ENCODE measurements at places on chromosomes 6 and 20.

DNA sequence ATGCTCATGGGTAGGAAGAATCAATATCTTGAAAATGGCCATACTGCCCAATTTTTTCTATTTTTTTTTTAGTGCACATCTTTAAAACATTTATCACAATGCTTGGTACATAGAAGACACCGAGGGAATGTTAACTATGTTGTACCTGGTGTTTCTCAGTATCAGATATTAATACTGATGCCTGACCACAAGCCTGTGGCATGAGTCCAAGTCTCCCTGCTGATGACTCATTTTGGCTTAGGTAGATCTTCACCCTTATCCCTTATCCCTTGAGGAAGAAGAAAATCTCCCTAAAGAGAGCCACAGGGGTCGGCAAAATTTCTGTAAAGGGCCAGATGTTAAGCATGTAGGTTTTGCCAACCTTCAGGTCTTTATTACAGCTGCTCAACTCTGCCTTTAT is 14.5 kb downstream of the CD109 start:
- DNase-seq: no peak

DNA sequence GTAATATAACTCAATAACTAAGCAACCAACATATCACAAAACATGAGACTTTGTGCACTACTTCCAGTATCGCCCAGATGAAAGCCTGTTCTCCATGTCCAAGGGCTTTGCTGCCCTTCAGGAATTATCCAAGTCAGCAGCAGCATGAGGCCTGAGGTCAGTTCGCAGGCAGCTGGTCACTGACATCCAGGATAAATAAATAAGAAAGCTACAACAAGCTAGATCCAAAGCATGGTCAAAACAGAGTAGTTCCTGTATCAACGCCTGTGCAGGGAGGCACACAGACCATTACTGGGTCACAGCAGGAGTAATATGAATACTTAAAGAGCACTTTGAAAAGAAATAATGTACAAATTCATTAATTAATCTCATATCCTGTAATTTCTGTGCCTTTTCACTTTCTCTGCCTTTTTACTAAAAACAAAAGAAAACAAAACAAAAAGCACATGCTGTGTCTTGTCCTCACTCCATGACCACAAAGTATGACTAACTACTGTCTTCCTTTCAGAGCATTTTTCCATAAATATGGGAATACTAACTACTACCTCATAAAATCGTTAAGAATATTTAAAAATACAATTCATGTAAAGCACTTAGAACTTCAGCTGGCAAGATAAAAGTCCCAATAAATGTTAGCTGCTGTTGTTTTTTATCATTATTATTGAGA is 374.9 kb upstream of the IRAK1BP1 start:
- DNase-seq: no peak

DNA sequence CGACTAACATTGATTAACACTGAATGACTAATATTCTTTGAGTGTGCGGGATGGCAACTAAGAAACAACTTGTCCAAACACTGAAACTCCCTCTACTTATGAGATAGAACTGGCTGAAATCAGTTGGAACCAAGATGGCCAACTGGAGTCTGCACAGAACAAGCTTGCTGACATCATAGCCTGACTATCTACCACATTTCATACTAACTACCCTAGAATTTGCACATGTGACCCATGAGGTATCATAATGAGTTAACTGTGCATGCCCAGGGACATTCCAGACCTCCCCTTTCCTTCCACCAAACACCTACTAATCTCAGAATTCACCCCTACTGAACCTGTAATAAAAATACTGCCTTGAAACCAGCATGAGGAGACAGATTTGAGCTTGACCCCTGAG is 43.2 kb downstream of the PHIP start:
- no peak for DNase-seq

DNA sequence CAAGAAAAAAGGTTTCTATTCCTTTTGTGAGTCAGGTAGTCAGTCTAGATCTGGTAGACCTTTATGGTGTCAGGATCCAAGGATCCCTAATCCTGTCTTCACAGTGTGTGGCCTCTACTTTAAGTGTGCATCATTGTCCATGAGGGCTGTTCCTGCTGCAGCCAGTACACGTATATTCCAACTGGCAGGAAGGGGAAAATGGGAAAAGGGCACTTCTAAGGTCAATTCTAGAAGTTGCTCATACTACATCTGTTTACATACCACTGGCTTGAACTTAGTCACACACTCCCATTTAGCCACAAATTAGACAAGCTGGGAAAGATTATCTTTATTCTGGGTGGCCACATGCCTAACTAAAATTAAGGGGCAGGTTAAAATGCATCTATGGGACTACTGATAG is 9.7 kb upstream of the MMS22L start:
- no peak for DNase-seq

DNA sequence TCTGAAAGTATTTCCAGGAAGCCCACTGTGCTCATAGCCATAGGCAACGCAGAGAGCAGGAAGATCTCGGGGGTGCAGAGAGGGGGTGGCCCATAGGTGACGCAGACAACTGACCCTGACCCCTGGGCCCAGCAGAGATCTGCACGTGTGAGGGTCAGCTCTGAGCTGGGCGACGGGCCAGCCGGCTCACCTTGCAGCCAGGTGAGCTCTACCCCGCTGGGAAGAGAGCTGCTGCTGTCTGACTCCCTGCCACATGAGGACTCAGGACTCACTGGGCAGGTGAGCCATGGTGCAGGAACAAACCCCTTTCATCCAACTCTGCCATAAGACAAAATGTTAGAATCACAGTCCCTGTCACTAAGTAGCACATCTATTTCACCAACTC is 19.6 kb downstream of the ZBTB46 start:
- no peak for DNase-seq

- no peak for DNase-seq
Measured at GRCh38 chr6:43189776-43190304, 7.8 kb downstream of the CUL9 start.

- DNase-seq: no peak
Measured at GRCh38 chr6:148616841-148617240, 130.0 kb upstream of the UST start.

GRCh38 chr6:111949546-111949945 is 76.3 kb upstream of the FYN start:
- DNase-seq: no peak

- DNase-seq: no peak
Measured at GRCh38 chr20:1297486-1297885, 31.4 kb downstream of the SNPH start.

DNA sequence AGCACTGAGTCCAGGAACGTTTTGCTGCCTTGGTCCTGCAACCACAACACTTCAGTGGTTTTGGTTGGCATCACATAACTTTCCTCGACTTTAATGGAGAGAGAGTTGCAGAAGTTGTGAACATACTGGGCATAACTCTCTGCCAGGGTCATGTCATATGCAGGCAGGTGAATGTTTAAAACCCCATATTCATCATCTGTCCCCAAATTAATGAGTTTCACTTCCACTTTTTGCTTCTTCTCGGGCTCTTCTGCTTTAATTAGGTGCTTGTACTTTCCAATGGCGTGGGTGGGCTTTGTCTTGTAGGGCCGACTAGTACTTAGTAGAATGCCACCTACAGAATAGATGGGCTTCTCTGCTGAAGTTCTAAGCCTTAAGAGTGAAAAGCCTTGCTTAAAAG is 45.2 kb upstream of the TFAP2A start:
- no peak for DNase-seq

- DNase-seq: no peak
Measured at GRCh38 chr6:91575032-91575431, 988.2 kb upstream of the MAP3K7 start.

- no peak for DNase-seq
Measured at GRCh38 chr20:49701241-49701790, 12.4 kb downstream of the B4GALT5 start.

GRCh38 chr6:15948930-15949900 is 179.7 kb upstream of the MYLIP start:
- no peak for DNase-seq

GRCh38 chr6:106275692-106276091 is 49.9 kb downstream of the ATG5 start:
- DNase-seq: no peak

DNA sequence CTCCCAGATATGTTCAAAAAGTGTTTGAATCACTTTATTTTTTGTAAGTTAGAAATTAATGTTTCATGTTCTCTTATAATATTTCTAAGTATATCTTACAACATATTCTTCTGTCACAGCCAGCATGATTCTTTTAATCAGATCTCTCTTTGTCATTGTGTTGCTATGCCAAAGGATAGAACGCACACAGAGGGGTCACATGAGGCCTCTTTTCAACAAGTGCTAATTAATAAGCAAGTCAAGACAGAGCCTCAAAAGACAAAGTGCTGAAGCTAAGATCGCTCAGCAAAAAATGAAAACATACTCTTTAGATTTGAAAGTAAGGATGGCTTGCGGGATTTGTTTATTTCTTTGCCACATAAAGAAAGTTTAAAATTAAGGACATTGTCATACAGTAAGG is 508.8 kb upstream of the PTCHD4 start:
- DNase-seq: no peak

DNA sequence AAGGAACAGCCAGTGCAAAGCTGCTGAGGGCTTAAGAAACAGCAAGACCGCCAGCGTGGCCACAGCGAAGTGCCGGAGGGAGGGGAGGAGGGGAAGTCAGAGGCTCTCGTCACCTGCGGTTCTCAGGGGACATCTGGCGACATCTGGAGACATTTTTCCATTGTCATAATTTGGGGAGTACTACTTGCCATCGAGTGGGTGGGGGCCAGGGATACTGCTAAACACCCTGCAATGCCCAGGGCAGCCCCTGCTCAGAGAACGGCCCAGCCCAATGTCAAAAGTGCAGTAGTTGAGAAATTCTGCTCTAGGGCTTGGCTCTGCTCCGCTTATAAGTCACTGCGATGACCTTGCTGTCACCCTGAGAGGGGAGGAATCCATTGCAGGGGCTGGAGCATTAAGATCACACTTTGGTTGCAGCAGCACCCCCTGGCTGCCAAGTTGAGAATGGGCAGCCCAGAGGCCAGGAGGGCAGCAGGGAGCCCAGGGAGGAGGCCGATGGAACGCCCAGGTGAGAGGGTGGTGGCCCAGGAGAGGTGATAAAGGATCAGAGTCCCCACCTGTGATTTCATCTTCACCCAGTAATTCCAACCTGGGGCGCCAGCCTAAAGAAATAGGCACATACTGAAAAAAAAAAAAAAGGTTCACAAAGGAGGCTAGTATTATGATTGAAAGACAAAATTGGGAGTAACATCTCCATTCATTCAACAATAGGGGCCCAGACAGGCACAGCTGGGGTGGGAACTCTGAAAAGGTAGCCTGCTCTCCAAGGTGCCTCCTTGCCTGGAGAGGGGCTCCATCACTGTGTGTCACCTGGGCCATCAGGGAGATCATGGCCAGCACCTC is 218.2 kb downstream of the BMP7 start:
- DNase-seq: no peak

DNA sequence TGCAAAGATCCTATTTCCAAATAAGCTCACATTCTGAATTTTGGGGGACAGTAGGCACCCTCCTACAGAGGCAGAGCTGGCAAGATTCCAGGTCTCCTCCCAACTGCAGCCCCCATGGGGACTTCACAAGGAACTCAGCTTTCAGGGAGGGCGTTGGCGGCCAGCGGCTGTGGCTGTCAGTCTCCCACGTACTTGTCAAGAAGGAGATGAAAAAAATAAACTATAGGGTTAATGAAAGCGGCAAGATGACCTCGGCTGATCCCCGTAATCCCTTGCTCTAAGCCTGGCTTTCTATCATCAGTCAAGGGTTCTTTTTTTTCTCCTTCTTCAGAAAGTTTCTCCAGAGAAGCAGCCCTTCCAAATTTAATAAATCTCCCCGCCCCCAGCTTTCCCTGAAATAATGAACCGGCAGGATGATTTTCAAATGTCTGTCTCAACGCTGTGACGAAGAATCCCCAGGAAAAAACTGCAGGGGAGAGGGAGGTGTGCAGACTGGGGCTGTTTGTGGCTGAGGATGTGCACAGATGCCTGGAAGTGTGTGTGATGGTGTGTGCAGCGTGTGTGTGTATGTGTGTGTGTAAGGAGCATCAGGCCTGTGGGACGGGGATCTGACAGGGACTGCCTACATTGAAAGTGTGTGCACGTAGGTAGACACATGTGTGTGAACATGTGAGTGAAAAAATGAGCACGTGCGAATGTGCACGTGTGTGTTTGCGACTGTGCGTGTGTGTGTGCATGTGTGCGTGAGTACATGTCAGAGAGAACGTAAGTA is 78.7 kb downstream of the SLC2A10 start:
- no peak for DNase-seq

DNA sequence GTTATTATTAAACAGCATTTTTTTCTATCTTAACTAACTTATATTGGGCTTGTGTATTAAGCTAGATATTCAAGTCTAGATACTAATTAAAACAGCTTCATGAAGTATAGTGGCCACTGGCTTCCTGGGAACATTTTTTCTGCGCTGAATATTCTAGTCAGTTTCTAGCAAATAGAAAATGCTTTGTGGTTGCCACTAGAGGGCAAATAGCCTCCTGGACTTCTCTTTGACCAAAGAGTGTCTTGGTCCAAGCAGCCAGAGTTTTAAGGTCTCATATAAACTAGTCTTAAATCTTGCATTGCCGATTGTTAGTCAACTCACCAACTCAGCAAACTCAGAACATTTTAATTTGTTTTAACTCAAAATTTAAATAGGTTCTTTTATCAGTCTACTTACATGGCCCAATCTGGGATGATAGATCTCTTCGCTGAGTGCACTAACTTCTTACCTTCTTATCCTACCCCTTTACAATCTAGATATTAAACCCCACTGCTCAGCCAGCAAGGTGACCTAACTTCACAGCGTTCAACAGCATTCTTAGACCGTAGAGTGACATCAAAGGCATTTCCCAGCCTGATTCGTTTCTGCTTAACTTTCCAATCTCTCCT is 24.6 kb upstream of the ID4 start:
- no peak for DNase-seq

GRCh38 chr6:130968476-130968875 is 94.6 kb downstream of the EPB41L2 start:
- no peak for DNase-seq

DNA sequence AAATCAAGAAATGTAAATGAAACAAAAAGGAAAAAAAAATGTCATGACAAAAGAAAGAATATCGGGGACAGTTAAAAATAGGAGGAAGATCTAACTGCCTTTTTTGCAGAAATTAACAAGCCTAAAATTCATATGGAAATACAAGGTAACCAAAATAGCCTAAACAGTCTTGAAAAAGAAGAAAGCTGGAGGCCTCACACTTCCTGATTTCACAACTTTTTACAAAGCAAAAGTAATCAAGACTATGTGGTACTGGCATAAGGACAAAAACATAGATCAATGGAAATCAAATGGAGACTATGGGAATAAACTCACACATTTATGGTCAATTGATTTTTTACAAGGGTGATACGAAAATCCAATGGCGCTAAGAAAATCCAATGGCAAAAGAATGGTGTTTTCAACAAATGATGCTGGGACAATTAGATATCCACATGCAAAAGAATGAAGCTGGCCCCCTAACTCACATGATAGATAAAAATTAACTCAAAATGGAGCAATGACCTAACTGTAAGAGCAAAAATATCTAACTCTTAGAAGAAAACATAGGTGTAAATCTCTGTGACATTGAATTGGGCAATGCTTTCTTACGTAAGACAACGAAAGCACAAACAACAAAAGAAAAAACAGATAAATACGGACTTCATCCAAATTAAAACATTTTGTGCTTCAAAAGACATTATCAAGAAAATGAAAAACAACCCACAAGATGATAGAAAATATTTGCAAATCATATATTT is 24.5 kb downstream of the MAP3K5 start:
- DNase-seq: no peak

GRCh38 chr6:100923481-100924165 is 42.5 kb upstream of the ASCC3 start:
- DNase-seq: no peak
